Panc1 (cell line): ENCODE measurements at places on chromosomes 6 and 20. TPM values are rescaled to one million over a fixed set of nuclear protein-coding genes. Genes with fewer than 3 reads are reported as not detected.

The FRK gene
- total RNA-seq = 2.5 TPM

GRCh38 chr6:108565893-108566292, 5.2 kb downstream of the FOXO3 start:
- peaks cover 34% of the 10 kb centered on the region for H3K4me1 ChIP-seq
- H3K27ac ChIP-seq = no peak overlapping the region
- H3K36me3 ChIP-seq = no peaks in the 10 kb centered on the region; the same call in 1 of the 2 replicates
- DNase-seq = no peak

The NKX2-2 gene
- total RNA-seq = not detected

The MAPK13 gene
- total RNA-seq = 2.5 TPM

The PSORS1C2 gene
- not detected for total RNA-seq

The TXLNB gene
- total RNA-seq = not detected

- no peak for DNase-seq
- no peaks in the 10 kb centered on the region for H3K27me3 ChIP-seq
- no peak overlapping the region for H3K4me3 ChIP-seq
- no peaks in the 10 kb centered on the region for H3K4me1 ChIP-seq
Measured at GRCh38 chr6:121925534-121926255, 473.8 kb upstream of the HSF2 start.

The CST5 gene
- total RNA-seq = not detected

DNA sequence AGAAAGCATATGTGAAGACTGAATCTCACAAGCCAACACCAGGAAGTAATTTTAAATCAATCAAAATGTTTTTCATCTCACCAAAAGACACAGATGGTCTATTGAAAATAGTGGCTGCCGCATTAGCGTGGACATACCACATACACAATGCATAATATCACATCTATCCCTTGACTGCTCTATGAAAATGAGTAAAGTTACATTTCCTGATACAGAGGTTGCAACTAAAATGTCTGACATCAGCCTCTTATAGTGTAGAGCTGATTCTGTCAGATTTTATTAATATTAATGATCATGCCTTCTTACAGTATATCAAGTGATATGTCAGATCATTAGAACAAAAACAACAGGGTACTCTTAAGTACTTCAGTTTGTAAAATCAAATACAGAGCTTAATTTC, 339.8 kb upstream of the EPHA7 start:
- no peak overlapping the region for H3K27ac ChIP-seq
- H3K4me3 ChIP-seq = no peak overlapping the region
- no peaks in the 10 kb centered on the region for H3K36me3 ChIP-seq
- no peaks in the 10 kb centered on the region for H3K4me1 ChIP-seq

The CFB gene
- 5.6 TPM for total RNA-seq

- no peak overlapping the region for H3K27ac ChIP-seq
- H3K4me1 ChIP-seq = no peaks in the 10 kb centered on the region
- H3K36me3 ChIP-seq = no peaks in the 10 kb centered on the region
- H3K4me3 ChIP-seq = no peak overlapping the region
Measured at GRCh38 chr20:60250251-60250650, 292.0 kb downstream of the CDH26 start.

The PRDM13 gene
- total RNA-seq = not detected

GRCh38 chr6:139475241-139475640, 100.8 kb upstream of the CITED2 start:
- H3K4me3 ChIP-seq = no peak overlapping the region
- H3K36me3 ChIP-seq = no peaks in the 10 kb centered on the region
- peaks cover 4% of the 10 kb centered on the region; the same call in 1 of the 2 replicates for H3K4me1 ChIP-seq
- H3K27me3 ChIP-seq = no peaks in the 10 kb centered on the region

- H3K36me3 ChIP-seq = no peaks in the 10 kb centered on the region
- H3K27ac ChIP-seq = no peak overlapping the region
- no peaks in the 10 kb centered on the region for H3K27me3 ChIP-seq
- no peak for DNase-seq
Measured at GRCh38 chr6:10640412-10640811, 54.0 kb downstream of the C6orf52 start.

- H3K36me3 ChIP-seq = no peaks in the 10 kb centered on the region
- no peak for DNase-seq
- H3K27me3 ChIP-seq = no peaks in the 10 kb centered on the region
- no peak overlapping the region for H3K4me3 ChIP-seq
- H3K4me1 ChIP-seq = no peaks in the 10 kb centered on the region
Measured at GRCh38 chr6:135904666-135905065, 53.2 kb downstream of the PDE7B start.

The SOX4 gene
- total RNA-seq = 71.9 TPM

The TSPO2 gene
- total RNA-seq = not detected

- DNase-seq = no peak
- H3K4me1 ChIP-seq = peaks cover 9% of the 10 kb centered on the region
- H3K27me3 ChIP-seq = no peaks in the 10 kb centered on the region
- no peaks in the 10 kb centered on the region for H3K36me3 ChIP-seq
- no peak overlapping the region for H3K27ac ChIP-seq
Measured at GRCh38 chr20:5154543-5154925, 27.7 kb downstream of the CDS2 start.

GRCh38 chr20:41004531-41005360, 23.9 kb upstream of the TOP1 start:
- no peak for DNase-seq
- H3K36me3 ChIP-seq = no peaks in the 10 kb centered on the region
- no peak overlapping the region for H3K4me3 ChIP-seq
- peaks cover 15% of the 10 kb centered on the region for H3K4me1 ChIP-seq
- peak overlapping the region; percentile 83 for H3K27ac ChIP-seq
- H3K27me3 ChIP-seq = no peaks in the 10 kb centered on the region

The SMPDL3A gene
- total RNA-seq = 1.8 TPM

- no peaks in the 10 kb centered on the region for H3K27me3 ChIP-seq
- no peak overlapping the region for H3K27ac ChIP-seq
- H3K4me1 ChIP-seq = no peaks in the 10 kb centered on the region
- H3K36me3 ChIP-seq = no peaks in the 10 kb centered on the region
- H3K4me3 ChIP-seq = no peak overlapping the region
Measured at GRCh38 chr6:87995461-87995860, 52.2 kb upstream of the SPACA1 start.

The PCK1 gene
- 0.21 TPM for total RNA-seq

- H3K27me3 ChIP-seq = no peaks in the 10 kb centered on the region
- DNase-seq = no peak
- H3K36me3 ChIP-seq = no peaks in the 10 kb centered on the region; the same call in 1 of the 2 replicates
- H3K4me1 ChIP-seq = peaks cover 58% of the 10 kb centered on the region
- peak overlapping the region; percentile 49; the same call in 1 of the 2 replicates for H3K27ac ChIP-seq
- H3K4me3 ChIP-seq = no peak overlapping the region
Measured at GRCh38 chr20:50517817-50518154, 7.6 kb downstream of the PTPN1 start.

GRCh38 chr20:16601047-16601446, 27.8 kb upstream of the KIF16B start:
- no peaks in the 10 kb centered on the region for H3K4me1 ChIP-seq
- H3K27me3 ChIP-seq = no peaks in the 10 kb centered on the region
- H3K27ac ChIP-seq = no peak overlapping the region
- H3K4me3 ChIP-seq = no peak overlapping the region
